Left ventricle myocardium inferior (tissue), 1 donor: ENCODE measurements at places on chromosomes 11 and 22. TPM values are rescaled to one million over a fixed set of nuclear protein-coding genes. Genes with fewer than 3 reads are reported as not detected.

The OR52K1 gene
- total RNA-seq, result not detected

The KCNJ1 gene
- not detected for total RNA-seq

The SPA17 gene
- total RNA-seq, result 3.0 TPM

The APOL5 gene
- total RNA-seq, result not detected

The SLC16A8 gene
- not detected for total RNA-seq

The TRIM48 gene
- total RNA-seq, result not detected

The OOSP4B gene
- total RNA-seq, result not detected

The DERL3 gene
- 2.0 TPM for total RNA-seq

The MAPK1 gene
- 91.7 TPM for total RNA-seq

The TRIM51 gene
- not detected for total RNA-seq

GRCh38 chr11:57597916-57598830 is 688 bp downstream of the SERPING1 start:
- peak overlapping the region; percentile 70 for H3K4me3 ChIP-seq
- H3K27ac ChIP-seq, result peak overlapping the region; percentile 93
- peaks cover 27% of the 10 kb centered on the region for H3K4me1 ChIP-seq
- H3K36me3 ChIP-seq, result peaks cover 14% of the 10 kb centered on the region

- no peak overlapping the region for H3K27ac ChIP-seq
- DNase-seq, result peak; percentile 51
- H3K4me1 ChIP-seq, result no peaks in the 10 kb centered on the region
- H3K4me3 ChIP-seq, result no peak overlapping the region
- no peaks in the 10 kb centered on the region for H3K27me3 ChIP-seq
- H3K36me3 ChIP-seq, result peaks cover 73% of the 10 kb centered on the region
Observed at GRCh38 chr11:765025-765801, 12.1 kb downstream of the GATD1 start.

DNA sequence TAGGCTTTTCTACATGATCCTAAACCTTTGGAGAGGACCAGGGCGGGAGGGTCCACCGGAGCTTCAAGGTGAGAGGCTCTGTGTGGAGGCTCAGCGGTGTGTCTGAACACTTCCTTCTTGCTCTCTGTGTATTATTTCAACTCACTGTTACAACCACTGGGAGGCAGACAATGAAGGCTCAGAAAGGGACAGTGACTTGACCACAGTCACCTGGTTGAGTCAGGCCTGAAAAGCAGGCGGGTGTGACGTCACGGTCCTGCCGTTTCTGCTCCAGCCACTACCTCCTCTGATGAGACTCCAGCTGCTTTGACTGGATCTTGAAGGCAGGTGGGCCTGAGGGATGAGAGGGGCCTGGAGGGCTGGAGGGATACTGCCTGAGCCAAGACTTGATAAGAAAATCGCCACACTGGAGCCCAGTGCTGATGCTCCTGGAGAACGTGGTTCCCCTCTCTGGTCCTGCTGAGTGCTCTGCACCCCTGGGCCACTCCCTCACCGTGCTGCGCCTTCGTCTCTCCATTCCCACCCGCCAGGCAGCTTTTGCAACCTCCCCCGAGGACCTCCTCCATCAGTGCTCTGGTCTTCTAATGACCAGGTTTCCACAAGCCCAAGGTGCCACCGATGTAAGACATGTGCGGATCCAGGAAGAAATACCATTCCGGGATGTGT is 27.9 kb downstream of the KCNC1 start:
- no peak for DNase-seq
- no peak overlapping the region for H3K4me3 ChIP-seq
- H3K27me3 ChIP-seq, result peaks cover 2% of the 10 kb centered on the region
- peaks cover 7% of the 10 kb centered on the region for H3K4me1 ChIP-seq

DNA sequence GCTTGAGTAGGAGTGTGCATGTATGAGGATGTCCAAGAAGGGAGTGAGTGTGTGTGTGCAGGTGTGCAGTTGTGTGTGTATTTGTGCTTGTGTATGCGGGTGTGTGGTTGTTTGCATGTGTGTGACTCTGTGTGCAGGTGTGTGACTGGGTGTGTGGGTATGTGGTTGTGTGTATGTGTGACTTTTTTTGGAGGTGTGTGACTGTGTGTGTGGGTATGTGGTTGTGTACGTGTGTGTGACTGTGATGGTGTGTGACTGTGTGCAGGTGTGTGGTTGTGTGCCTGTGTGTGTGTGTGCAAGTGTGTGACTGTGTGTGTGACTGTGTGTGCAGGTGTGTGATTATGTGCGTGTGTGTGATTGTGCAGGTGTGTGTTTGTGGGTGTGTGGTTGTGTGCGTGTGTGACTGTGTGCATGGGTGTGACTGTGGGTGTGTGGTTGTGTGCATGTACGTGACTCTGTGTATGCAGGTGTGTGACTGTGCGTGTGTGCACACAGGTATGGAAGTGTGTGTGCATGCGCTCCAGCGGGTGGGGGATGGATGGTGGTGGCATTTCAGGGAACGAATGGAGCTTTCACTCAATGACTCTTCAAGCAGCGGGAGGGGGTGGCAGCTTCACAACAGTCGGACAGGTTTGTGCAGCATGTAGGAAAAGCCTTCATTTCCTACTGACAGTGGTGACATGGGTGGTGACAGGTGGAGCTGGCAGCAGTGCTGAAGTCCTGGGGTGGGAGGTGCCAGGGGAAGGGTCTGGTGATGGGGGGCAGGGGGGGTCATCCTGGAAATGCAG is 47.6 kb downstream of the CACNA1I start:
- H3K4me3 ChIP-seq, result no peak overlapping the region
- H3K4me1 ChIP-seq, result no peaks in the 10 kb centered on the region
- no peak overlapping the region for H3K27ac ChIP-seq
- no peaks in the 10 kb centered on the region for H3K36me3 ChIP-seq
- H3K27me3 ChIP-seq, result peaks cover 96% of the 10 kb centered on the region
- DNase-seq, result no peak

DNA sequence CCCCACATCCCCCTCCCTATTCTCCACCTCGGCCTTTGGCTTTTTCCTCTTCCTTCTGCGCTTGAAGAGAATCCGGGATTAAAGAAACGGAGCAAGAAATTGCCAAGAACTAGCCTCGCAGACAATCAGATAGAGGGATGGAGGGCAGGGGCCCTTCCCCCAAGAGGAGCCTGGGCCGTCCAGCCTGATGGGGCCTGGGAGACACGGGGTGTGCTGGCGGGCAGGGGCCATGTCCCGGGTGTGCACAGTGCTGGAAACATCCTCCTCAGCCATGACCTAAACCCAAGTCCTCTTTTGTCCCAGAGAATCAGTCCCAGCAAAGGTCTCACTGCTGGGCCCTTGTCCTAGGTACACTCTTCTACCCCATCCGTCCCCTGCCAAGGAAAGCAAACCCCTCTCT is 47.7 kb upstream of the LMO1 start:
- no peak overlapping the region for H3K4me3 ChIP-seq
- no peak for DNase-seq
- no peaks in the 10 kb centered on the region for H3K36me3 ChIP-seq

DNA sequence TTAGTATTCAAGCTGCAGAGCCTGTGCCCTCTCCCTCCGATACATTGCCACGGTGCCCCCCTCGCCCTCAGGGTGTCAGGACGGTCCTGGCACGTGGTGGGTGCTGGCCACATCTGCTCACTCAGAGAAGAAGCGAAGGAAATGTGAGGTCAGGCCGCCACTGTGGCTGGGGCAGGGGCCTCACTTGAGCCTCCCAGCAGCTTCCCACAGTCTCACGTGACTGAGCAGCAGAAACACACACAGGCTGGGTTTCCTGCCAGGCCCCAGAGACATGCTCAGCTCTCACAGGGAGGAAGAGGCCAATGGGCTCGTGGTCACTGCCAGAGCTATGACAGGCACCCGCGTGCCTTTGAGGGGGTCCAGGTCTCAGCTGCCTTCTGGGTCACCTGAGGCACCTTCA is 37.9 kb upstream of the PRR5 start:
- peak; percentile 69 for DNase-seq
- peak overlapping the region; percentile 48 for H3K27ac ChIP-seq
- H3K27me3 ChIP-seq, result peaks cover 26% of the 10 kb centered on the region
- no peak overlapping the region for H3K4me3 ChIP-seq
